AG10803 (cell line): ENCODE measurements at places on chromosomes 13 and 19.

DNA sequence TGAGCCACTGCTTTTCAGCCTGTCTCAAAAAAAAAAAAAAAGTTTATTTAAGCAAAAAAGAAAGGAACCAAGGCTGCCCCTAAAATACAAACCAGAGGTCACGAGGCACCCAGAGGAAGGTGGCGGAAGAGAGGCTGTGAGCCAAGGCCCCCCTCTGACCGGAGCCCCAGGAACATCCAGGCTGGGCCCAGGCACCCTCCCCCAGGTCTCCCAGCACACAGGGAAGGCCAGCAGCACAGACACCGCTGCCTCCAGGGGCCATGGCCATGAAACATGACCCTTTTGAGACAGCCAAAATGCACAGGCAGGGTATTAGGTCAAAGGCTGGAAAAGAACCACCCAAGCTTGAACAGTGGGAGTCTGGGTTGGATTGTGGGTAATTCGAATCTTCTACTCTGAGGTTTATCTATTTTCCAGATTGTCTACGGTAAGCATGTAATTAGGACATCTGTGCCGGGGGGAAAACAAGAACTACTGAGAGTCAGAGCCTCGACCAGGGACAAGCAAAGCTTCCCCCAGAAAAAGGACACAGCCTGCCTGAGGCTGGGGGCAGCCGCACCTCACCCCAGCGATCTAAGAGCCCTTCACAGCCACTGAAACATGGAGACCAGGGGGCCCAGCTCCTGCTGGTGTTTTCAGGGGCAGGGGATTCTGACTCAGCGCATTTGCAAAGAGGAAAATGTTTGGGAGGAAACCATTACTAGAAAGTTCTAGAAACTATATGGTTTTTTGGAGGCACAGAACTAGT lies 8.4 kb downstream of the PEX11G start:
- no peak for DNase-seq

DNA sequence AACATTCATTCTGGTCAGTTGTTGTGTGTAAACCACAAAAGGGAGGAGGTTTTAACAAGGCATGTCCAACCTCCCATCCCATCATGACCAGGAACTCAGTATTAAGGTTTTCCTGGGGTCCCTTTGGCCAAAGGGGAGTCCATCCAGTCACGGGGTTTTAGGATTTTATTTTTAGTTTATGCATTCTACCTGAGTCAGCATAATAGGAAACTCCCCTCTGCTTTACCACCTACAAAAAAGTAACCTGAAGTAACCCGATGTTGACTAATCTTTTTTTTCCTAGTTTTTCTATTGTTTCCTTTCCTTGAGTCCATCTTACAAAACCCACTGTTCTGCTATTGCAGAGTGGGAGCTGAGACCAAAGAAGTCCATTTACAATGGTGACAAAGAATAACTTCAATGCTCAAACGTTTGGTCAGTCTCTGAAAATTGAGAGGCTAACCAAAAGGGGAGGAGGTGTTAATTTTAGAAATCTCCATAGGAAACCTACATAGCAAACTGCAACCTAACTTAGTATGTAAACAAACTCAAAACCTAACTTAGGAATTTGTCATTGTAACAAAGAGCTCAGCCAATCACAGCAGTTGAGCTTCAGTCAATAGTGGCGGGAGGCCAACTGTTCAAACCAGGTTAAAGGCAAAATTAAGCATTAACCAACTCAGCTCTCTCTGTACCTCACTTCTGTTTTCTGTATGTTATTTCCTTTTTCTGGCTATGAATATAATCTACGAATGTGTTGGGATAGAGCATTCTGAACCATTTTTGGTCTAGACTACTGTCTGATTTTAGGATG lies 1954.1 kb downstream of the PCDH9 start:
- DNase-seq = no peak

GRCh38 chr19:28705008-28705407 lies 507.9 kb downstream of the UQCRFS1 start:
- DNase-seq = peak; percentile 85

DNA sequence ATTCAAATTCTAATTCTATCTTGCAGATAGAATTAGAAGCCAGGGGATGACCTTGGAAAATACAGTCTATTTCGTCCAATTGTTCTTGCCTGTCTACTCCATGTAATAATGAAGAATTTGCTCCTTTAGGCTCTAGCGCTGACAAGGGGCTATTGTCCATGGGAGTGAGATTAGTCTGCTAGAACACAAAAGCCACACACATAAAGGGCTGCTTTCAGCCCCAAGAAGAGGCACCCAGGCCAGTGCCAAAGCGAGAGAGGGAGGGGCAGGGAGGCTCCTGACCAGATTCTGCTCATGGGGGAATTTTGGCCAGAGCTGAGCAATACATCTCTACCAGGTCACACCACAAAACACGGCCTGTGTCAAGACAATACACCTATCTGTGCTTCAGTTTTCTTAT lies 1306.9 kb downstream of the UQCRFS1 start:
- no peak for DNase-seq

GRCh38 chr13:77853703-77854102 lies 64.9 kb downstream of the EDNRB start:
- no peak for DNase-seq

GRCh38 chr19:31054430-31054829 lies 294.8 kb downstream of the TSHZ3 start:
- DNase-seq = peak; percentile 63
